8988T (cell line): ENCODE measurements at places on chromosomes 2 and 18.

GRCh38 chr2:129880309-129880708 is 99.2 kb upstream of the RAB6C start:
- DNase-seq, result no peak

GRCh38 chr2:80459028-80459427 is 154.5 kb upstream of the LRRTM1 start:
- DNase-seq, result no peak

- DNase-seq, result no peak
Measured at GRCh38 chr2:177074099-177074710, 138.4 kb upstream of the HNRNPA3 start.

DNA sequence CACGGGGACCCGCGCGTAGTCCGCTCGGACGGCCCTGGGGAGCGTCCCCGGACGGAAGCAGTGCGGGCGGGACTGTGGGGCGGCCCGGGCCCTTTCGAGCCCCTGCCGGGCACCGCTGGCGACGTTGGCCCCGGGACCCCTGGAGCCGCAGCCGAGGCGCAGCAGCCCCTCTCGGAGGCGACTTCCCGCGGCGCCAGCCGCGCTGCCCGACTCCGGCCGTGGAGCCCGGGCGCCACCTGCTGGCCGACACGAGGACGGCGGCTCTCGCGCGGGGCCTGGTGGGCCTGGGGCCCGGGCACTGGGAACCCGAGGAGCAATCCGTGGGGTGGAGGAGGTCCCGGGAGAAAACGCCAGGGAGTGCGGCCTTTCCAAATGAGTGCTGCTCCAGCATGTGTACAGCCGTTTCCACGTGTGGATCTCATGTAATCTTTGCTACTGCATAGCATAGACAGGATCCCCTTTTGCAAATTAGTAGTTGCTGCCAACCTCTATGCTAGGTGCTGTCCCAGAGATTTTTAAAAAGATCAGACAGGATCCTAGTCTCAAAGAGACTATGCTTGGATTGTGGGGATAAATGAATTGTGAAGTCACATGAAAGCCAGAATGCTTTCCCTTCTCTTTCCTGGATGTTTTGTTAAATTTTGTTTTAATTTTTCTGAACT is 4.0 kb downstream of the ID2 start:
- peak; percentile 90 for DNase-seq

DNA sequence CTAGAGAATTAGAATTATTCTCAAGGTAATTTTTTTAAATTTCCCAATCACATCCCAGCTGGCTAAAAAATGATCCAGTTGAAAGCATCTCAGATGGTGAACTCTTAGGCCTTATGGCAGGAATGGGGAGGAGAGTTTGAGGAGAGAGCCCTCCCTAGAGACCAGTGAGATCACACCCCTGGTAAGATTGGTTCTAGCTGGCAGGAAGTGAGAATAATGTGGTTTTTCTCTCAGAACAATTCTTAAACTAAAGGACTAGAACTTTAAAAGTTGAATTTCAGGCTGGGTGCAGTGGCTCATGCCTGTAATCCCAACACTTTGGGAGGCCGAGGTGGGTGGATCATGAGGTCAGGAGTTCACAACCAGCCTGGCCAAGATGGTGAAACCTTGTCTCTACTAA is 120.2 kb downstream of the MYO3B start:
- no peak for DNase-seq

DNA sequence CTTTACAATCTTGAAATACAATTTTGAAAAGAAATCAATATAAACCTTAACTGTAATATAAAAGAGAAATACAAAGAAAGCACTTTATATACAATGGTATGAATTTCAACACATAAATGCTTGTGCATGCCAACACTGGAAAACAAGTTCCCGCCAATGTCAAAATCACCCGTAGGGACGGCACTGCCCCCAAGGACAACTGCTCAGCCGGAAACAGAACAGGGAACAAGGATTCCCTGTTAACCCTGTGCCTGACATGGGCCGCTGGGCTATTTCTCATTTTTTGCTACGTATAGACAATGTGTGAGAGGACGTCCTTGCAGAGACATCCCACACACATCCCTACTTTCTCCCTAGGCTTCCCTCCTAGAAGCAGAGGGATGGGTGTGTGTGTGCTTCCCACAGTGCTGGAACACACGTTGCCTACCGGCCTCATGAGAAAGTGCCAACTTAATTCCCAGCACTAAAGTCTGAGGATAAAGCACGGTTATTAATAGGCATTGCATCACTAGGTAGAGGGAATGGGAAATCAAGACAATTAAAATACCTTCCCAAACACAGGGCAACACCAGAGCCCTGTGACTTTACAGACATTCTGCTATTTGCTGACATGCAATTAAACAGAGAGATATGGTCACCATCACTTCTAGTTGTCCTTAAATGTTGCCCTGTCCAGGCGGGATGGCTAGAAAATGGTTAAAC is 14.4 kb downstream of the AFG3L2 start:
- no peak for DNase-seq

GRCh38 chr18:41456831-41457230 is 498.2 kb upstream of the PIK3C3 start:
- no peak for DNase-seq

- DNase-seq, result no peak
Measured at GRCh38 chr18:23331091-23331920, 121.8 kb upstream of the RIOK3 start.

- DNase-seq, result no peak
Measured at GRCh38 chr2:96848264-96848663, 4.4 kb upstream of the ANKRD23 start.

GRCh38 chr2:69683170-69683971 is 39.8 kb upstream of the AAK1 start:
- DNase-seq, result no peak

DNA sequence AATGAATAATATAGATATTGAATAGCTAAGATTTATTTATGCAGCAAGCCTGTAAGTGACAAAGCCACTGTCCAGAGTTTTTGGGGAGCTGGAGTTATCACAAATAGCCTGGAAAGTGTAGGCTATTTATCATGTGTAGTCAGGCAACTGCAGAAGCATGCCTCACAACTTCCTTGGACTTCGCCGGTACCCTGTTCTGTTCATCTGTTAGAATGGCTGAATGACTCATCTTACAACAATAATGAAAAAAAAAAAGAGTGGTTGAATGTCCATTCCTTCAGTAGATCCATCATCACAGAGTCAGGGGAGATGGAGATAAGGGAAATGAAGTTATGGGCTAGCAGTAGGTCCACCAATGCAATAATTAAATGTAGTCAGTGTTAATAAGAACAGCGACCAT is 24.0 kb upstream of the ATP5MC3 start:
- DNase-seq, result no peak

- DNase-seq, result no peak
Measured at GRCh38 chr2:216643986-216644659, 10.9 kb downstream of the IGFBP2 start.

DNA sequence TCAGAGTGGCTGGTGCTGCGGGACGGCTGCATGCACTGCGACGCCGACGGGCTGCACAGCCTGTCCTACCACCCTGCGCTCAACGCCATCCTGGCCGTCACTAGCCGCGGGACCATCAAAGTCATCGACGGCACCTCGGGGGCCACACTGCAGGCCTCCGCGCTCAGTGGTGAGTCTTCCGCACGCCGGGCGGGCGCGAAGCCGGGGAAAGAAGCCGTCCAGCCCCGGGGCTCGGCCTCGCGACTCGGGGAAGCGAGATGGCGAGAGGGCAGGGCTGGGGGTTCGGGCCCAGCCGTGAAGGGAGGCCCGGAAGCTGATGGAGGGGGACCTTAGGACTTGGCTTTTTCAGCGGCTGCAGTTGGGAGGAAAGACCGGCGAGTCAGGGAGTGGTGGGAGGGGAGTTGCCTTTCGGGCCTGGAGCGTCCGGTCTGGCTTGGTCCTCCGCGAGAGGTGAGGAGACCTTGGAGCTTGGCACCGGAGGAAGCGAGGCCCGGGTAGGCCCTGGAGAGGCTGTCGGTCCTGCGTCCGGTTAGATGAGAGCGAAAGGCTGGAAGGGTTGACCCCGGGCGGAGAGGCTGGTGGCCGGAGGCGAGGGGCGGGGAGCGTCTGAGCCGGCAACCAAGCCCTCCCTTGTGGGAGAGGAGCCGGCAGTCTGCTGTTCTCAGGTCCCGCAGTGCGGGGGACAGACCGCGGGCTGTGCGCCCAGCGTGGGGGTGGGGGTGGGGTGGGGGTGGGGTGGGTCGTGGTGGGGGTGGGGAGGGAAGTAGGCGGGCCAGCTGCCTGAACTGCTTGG is 691 bp downstream of the BIRC6 start:
- no peak for DNase-seq

DNA sequence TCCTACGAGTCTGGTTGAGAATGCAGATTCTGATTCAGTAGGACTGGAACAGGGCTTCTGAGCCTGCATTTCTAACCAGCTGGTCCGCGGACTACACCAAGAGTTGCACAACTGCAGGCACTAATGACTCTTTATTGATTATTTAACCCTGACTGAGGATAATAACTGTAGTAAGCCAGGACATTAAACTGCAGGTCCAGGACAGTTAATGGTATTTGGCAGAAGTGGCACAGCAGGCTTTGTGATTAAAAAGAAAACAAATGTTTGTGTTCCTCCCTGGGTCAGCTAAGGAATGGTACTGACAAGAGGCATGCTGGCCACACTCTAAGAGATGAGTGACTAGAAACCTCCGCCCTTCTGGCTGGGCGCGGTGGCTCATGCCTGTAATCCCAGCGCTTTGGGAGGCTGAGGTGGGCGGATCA is 59.4 kb downstream of the ALPK2 start:
- no peak for DNase-seq

DNA sequence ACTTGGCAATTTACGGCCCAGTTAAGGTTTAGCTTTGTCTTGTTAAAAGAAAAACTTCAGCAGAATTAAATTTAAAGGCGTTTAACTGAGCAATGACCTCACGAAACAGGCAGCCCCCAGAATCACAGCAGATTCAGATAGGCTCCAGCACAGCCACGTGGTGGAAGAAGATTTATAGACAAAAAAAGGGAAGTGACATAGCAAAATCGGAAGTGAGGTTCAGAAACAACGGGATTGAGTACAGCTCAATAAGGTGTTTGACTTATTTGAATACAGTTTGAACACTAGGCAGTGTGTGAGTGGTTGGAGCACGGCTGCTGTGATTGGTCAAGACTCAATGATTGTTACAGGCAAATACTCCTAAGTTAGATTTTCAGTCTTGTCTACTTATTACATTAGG is 79.8 kb downstream of the MOGAT1 start:
- no peak for DNase-seq

DNA sequence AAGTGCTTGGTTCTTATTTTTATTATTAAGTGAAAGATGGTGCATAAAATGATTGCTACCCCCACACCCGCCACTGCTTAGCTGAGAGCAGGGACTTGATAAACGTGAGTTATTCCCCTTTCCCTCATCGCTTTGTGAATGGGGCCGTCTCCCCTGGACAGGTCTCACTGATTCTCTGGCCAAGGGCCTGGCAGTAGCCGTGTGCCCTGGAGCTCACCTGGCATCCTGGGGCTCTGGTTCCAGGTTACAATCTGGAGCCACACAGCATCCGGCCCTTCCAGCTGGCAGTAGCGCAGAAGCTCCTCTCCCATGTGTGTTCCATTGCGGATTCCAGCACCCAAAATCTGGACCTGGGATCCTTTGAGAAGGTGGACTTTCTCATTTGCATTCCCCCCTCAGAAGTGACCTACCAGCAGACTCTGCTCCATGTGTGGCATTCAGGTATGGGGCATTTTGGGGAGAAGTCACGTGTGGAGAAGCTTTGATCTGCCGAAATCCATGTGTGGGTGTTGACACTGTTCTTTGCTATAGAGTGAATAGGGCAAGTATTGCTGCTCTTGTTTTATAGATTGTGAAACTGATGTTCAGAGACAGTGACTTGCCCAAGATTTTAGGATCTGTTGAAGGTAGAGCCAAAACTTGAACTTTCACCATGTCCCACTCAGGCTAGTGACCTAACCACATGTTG is 63.8 kb downstream of the GREB1 start:
- no peak for DNase-seq
